Aorta (tissue), 5 donors: ENCODE measurements at places on chromosomes 5 and 9.

- no peak for DNase-seq
These were observed 69.8 kb downstream of the FAM78A start for GRCh38 chr9:131206495-131206894.

DNA sequence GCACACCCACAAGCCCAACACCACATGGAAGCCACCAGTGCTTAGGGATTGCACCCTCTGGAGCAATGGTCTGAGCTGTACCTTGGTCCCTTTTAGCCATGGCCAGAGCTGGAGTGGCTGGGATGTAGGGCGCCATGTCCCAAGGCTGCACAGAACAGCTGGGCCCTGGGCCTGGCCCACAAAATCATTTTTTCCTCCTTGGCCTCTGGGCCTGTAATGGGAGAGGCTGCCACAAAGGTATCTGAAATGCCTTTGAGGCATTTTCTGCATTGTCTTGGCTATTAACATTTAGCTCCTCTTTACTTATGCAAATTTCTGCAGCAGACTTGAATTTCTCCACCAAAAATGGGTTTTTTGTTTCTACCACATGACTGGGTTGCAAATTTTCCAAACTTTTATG, 117.6 kb downstream of the SPOCK1 start:
- DNase-seq: no peak

DNA sequence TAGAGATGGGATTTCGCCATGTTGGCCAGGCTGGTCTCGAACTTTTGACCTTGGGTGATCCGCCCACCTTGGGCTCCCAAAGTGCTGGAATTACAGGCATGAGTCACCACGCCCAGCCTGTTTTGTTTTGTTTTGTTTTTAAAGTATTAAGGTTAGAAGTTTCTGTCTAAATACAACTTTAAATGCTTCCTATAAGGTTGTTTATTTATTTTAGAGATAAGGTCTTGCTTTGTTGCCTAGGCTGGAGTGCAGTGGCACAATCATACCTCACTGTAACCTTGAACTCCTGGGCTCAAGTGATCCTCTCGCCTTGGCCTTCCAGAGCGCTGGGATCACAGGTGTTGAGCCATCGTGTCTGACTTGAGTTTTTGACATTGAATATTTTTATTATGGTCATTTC, 11.4 kb downstream of the MRRF start:
- no peak for DNase-seq

GRCh38 chr9:16671591-16672137, 198.8 kb downstream of the BNC2 start:
- no peak for DNase-seq

GRCh38 chr9:34646211-34647083, at the start of gene GALT:
Gene GALT (plus strand): TSS chr9:34646675. CDS start chr9:34646705, 30 bp downstream.
- DNase-seq: peak; percentile 98

DNA sequence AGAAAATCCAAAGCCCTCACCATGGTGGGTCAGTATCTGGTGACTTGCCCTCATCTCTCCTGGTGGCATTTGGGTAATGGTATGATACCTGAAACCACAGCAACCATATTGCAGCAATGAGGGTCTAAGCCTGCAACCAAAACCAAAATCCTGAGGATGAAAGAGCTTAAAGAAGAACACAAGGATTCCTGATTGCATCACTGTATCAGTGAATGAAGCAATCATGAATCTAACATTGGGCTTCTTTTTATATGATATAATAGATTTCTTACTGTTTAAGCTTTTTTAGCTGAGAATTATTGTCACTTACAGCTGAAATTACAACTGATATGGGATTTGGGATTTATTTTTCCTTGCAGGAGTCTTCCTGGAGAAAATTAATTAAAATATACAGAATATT, 269.9 kb downstream of the MEF2C start:
- no peak for DNase-seq

DNA sequence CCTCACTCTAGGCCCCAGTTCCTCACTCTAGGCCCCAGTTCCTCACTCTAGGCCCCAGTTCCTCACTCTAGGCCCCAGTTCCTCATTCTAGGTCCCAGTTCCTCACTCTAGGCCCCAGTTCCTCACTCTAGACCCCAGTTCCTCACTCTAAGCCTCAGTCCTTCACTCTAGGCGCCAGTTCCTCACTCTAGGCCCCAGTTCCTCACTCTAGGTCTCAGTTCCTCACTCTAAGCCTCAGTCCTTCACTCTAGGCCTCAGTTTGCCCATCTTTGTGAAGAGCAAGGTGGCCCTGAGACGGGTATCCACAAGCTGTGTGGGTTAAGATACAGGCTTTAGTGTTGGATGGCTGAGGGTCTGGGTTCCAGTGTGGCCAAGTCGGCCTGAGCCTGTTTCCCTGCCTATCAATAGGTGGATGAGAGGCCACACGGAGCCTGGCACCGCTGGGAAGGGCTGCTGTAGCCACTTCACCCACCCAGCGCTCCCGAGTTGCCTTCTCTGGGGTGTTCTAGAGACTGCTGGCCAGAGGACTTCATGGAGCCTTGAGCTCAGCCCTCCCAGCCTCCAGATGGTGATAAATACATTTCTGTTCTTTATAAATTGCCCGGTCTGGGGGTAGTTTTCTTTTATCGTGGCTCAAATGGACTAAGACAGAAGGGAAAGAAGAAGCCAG, 150.2 kb downstream of the RXRA start:
- DNase-seq: no peak

DNA sequence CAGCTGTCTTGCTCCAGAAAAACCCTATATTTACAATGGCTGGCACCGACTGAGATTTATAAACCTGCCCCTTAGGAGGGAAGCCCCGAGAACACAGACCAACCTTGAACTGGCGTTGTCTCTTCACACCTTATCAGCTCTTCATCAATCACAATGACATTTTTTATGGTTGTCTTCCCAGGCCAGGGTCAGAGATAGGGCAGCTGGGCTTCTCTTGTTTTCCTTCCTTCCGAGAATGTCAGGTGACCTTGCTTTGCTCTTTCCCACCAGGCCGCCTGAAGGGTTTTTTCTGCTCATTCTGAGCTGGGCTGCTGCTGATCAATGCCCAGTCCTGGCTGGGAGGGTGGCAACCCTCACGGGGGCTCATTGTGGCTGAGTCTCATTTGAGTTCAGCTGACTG, 619.1 kb downstream of the CCDC171 start:
- DNase-seq: no peak

DNA sequence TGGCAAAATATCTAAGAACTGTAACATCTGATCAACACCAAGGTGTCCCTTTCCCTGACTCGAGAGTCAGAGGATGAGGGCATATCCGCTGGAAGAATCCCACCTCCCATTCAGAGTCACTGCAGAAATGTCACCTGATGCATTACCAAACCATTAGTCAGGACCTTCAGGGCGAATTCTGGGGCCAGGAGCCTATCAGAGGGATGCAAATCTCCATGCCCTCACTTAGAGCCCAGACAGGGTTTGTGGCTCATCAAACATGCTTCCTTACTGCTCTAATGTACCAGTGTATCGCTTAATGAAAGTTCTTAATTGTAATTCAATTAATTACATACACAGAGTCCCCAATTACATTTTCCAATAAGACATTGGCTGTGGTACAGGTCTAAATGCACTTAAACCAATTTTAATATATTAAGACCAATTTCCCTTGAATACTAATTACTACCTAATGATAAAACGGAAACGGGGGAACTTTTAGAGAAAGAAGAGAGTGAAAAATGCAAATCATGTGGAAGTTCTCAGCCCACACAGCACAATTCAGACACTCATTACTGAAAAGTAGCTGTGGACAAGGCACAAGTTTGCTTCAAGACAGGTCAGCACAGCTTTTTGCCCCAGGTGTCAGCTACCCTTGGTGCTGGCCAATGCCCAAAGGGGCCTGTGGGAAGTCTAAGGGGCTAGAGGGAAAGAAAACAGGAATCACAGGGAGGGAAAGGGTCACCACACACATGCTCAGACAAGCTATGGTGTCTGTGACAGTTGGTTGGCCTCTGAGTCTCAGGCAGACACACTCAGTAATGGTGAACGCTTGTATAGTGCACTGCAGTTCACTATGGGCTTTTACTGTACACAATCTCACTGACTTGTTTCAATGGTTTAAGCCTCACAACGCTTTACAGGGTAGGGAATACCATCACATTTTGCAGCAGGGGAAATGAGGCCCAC, 211.6 kb downstream of the MAPKAP1 start:
- DNase-seq: no peak

DNA sequence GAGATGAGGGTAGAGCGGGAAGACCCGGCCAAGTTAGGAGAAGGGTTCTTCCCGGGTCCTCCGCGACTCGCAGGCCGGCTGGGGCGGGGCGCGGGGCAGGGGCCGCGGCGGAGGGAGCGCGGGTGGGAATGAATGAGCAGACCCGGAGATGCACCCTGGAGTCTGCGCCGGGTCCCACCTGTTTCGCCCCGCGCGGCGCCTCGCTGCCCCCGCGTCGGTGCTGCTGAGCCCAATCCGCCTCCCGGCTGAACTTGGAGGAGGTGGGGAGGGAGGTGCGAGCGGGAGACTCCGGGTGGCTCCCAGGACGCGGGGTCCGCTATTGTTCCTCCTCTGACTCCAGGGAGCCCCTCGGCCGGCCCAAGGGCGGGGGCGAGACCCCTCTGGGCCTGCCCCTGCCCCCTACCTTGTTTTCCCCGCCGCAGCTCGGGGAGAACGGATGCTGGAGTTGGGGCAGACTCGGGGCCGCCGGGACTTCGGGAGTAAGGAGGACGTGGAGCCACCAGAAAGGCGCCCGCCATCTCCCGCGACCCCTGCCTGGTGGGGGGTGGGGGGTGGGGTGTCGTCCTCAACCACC, 659 bp downstream of the RAI14 start:
- DNase-seq: peak; percentile 83

GRCh38 chr5:61589946-61590345, 257.9 kb downstream of the ZSWIM6 start:
- no peak for DNase-seq

DNA sequence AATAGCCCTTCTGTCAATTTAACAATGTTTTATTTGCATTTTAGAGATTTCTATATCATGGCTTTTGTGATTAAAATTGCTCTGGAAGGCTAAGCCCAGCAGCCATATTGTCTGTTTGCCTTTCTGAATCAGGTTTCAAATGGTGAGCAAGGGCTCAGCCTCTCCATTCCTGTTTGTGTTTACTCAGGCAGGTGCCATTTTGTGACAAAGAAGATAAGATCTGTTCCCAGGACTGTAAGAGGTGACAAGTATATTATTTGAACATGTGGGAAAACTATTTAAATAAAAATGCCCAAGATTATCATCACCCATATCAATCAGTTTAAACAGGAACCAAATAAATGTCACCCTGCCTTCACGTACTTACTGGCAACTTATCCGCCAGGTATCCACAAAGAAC, 641.3 kb upstream of the KLF4 start:
- no peak for DNase-seq

DNA sequence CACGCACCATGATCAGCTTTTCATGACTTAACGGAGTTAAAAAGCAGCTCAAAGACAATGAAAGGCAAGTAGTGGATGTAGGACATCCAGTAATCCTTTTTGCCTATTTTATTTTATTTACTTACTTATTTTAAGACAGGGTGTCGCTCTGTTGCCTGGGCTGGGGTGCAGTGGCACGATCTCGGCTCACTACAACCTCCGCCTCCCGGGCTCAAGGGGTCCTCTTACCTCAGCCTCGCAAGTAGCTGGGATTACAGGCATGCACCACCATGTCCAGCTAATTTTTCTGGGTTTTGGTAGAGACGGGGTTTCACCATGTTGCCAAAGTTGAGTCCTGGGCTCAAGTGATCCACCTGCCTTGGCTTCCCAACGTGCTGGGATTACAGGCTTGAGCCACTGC, 148.9 kb downstream of the DAB2IP start:
- no peak for DNase-seq

DNA sequence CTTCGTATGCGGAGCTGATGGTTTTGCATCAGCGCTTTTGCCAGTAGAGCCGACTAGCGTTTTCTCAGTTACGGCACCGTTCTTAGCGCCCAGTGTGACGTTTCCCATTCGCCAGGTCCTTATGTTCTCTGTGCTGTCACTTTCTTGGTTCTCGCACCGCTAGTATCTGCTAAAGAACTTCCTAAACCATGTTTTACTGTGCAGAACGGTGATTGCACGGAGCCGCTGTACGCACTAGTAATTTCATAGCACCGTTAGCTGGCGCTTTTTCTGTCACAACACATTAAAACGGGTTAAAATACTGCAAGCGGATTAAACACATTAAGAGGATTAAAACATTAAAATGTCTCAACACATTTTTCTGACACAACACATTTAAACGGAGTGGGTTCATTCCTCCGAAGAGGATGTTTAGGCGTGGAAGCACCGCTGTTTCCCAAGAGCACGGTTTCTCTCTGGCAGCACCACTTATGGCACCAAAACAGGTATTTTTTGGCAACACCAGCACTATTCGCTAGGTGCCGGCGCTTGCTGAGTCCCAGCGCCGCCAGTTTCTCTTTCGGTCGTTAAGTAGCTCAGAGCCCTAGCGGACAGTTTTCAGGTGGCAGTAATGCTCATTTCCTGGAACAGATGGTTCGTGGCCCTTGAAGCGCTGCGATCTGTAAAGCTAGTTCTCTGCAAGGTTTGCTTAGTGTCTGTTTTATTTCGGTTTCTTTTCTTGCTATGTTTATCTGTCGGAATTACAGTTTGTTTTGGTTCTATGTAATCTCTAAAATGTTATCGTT, 20.3 kb downstream of the ANXA2R start:
- peak; percentile 81 for DNase-seq

- DNase-seq: no peak
These were observed 320.0 kb downstream of the FBXL17 start for GRCh38 chr5:108061941-108062340.

GRCh38 chr5:79416499-79416898, 97.4 kb downstream of the HOMER1 start:
- no peak for DNase-seq

DNA sequence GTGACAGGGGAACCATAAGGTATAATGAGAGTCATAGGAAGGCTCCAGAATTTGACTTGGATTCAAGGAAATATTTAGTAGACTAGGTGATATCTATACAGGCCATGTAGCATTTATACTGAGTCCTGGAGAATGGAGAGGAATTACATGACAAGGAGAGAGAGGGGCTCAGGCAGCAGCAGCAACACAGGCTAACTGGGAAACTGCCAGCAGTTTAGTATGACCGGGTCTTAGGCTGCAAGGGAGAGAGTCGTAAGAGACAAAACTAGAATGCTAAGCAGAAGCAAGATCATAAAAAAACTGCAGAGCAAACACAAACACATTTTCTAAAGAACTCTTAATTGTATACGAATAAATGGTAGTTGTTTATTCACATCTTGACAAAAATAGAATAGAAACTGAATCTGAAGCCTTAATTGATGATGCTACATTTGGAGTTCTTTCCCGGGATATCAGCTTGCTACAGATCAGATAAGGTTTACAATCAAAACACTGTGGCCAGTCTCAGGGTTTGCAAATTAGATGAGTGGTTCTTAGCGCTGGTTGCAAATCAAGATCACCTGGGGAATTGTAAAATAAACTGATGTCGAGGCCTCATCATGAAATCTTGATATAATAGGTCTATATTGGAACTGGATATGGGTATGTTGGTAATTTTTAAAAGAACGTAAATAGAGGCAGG, 480.0 kb upstream of the C9orf72 start:
- DNase-seq: no peak

GRCh38 chr9:30591461-30591860, 1793.0 kb upstream of the ACO1 start:
- DNase-seq: no peak

GRCh38 chr5:172658961-172659501, 18.0 kb downstream of the NEURL1B start:
- DNase-seq: peak; percentile 84

- DNase-seq: no peak
These were observed 11.3 kb downstream of the RAPGEF1 start for GRCh38 chr9:131728546-131728910.
